ENCODE measurements at places on chromosomes 6 and 20.

- DNase-seq: no peak
Observed at GRCh38 chr6:118791499-118791898, 102.5 kb upstream of the ASF1A start.

DNA sequence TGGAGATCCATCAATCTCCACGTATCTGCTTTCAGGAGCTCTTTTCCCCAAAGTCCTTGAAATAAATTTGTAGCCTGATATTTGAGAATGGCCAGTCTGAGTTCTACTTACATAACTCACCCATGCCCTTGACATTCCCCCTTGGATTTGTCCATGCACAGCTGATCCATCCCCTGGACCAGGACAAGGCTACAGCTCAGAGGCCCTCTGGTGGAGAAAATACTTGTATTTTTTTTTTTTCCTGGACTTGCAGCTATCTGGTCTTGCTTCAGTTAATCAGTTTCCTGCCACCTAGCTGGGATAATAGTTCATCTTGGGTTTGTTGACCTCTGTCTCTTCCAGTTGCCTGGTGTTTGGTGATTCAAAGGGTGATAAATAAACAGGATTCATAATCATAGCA is 467.6 kb downstream of the DHX35 start:
- no peak for DNase-seq

GRCh38 chr20:9353916-9354276 is 160.5 kb upstream of the LAMP5 start:
- no peak for DNase-seq

DNA sequence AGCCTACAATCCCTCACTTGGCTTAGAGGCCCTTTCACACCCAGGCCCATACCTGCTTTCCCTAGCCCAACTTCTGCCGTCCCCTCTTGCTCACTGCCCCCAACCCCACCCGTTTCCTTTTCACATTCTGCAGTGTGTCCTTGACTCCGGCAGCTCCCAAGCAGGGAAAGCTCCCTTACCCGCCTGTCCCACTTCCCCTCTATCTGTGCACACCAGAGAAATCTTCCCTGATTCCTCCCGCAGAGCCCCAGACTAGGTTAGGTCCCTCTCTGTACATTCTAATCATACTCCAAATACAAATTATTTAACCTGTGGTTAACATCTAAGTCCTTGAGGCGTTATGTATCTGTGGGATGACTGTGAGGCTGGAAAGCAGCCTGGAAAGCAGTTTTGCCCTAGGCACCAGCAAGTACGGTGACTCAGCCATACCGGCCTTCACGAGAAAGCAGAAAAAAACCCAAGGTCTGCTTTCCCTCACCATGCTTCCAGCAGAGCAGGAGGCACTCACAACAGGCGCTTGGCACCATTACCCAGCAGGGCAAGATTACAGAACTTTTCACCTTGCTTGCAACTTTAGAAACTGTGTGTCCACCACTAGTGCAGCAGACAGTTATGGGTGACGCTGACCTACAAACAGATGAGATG is 22.3 kb downstream of the ELOVL5 start:
- peak; percentile 59 for DNase-seq

DNA sequence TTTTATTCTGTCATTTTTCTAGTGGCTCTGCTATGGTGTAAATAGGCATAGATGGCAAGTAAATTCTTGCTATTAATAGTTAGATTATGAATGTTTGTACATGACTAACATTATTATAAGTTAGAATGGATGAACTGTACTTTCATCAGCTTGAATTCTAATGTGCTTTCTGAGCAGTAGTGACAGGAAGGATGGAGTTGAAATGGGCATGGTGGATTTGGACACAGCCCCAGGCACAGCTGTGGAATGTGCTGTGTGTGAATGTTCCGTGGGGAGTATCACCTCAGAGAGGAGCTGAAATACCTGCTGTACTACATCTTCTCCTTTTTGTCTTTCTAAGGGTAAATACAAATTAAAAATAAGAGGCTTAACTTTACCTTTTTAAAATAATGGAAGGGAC is 66.8 kb downstream of the FBXO5 start:
- no peak for DNase-seq

All from pulmonary artery endothelial cell (primary cell).